T-cell (primary cell): ENCODE measurements at places on chromosomes 7 and 10.
A peak's percentile ranks its signal among the peaks of the same experiment; 100 is the strongest.

- DNase-seq: no peak
These were observed 61.8 kb downstream of the SHH start for GRCh38 chr7:155750255-155751125.

GRCh38 chr7:94431619-94432280, 37.1 kb downstream of the COL1A2 start:
- DNase-seq: no peak

- DNase-seq: no peak
These were observed 1.7 kb upstream of the IGFBP3 start for GRCh38 chr7:45922810-45923209.

DNA sequence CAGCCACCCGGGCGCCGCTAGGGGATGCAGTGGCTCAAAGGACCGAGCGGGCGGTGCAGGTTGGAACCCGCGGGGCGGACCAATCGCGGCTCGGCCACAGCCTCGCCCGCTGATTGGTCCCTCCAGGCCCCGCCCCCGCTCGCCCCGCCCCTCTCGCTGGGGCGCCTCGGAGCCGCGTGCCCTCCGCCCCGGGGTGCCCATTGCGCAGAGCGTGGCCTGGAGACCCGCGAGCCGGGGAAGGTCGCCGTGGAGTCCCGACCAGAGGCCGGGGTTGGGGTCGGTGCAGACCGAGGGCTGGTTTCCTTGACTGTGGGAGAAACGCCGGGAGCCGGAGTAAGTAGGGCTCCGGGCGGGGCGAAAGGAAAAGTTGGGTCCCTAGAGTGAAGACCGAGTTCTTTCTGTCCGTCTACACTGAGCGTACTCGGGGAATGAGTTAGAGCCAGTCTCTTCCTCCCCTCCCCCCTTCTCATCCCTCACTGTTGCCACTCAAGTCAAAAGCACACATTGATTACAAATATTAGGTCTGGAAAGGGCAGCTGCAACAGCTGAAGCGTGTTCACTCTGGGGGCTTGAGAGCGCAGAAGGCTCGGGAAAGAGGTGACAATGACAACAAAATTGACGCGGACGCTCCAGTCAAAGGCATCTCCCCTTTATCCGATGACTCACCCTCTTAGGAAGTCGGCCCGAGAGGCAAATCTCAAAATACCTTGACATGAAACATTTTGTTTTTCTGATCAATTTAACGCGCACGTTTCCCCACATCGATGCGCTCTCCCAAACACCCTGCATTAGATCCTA, 843 bp upstream of the GATA3 start:
- DNase-seq: peak; percentile 84

DNA sequence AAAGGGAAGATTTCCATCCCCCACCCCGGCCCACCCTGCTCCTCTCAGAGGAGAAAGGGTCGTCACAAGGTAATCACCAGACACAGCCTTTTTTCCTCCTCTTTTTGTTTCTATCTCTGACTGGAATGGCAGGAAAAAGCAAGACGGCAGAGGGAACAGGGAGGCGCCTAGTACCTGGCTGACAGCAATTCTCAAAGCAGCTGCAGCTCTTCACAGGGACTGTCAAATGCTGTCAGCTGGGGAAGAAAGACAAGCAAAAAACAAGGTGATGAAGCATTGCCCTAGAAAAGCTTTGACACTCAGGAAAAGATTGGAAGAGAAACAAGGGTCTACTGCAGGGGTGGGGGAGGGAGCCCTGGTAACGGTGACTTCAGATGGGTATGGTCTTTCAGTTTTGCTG, 52.7 kb downstream of the GNA12 start:
- no peak for DNase-seq

DNA sequence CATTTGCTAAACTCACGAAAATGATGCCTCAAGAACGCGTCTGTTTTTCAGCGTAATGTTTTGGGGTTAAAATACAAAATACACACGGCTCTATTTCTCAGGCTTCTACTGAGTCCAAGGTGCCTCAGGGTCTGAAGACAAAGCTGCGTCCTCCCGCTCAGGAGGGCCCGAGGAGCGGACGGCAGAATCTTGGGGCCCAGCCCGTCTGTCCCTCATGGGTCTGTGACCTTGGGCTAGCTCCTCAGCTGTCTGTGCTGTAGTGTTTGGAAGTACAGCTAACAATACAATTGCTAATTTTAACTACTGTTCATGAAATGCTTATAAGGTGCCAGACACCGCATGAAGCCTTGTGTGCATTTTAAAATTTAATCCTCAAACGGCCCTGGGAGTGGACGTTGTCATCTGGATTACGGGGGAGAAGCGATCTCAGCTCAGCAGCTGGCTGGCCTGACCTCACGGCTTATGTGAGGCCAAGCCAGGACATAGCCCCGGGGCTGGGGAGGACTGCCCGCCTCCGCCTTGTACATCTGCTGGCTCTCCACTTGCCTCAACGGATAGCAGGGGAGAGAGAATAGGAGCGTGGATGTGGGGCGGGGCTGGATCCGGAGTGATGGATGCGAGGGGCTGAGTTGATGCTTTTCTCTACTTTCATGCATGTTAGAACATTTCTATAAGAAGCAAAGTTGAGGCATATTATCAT, 357.4 kb downstream of the GLRX3 start:
- no peak for DNase-seq

DNA sequence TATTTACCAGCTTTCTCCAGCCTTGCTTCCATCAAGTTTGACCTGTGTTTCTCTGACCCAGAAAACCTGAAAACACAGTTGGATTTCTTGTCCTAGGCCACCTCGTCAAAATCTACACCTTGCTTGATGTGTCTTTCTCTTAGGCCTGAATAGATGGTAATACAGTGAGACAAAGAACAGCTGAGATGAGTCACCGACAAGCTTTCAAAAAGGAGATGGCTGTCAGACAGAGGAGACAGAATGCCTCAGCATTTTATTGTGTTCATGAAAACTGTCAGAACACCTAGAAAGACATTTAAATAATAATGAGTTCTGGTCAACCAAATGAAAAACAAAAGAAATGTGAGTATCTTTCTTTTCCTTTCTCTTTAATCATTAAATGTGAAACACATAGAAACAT, 119.7 kb upstream of the SORCS1 start:
- DNase-seq: no peak

GRCh38 chr10:75403144-75403938, 1.8 kb upstream of the ZNF503 start:
- DNase-seq: no peak

- DNase-seq: no peak
These were observed 4.7 kb downstream of the AFAP1L2 start for GRCh38 chr10:114399576-114399975.

GRCh38 chr7:22111661-22112060, 166.0 kb upstream of the CDCA7L start:
- DNase-seq: no peak

- DNase-seq: no peak
These were observed 342.0 kb upstream of the PODXL start for GRCh38 chr7:131898418-131898817.

DNA sequence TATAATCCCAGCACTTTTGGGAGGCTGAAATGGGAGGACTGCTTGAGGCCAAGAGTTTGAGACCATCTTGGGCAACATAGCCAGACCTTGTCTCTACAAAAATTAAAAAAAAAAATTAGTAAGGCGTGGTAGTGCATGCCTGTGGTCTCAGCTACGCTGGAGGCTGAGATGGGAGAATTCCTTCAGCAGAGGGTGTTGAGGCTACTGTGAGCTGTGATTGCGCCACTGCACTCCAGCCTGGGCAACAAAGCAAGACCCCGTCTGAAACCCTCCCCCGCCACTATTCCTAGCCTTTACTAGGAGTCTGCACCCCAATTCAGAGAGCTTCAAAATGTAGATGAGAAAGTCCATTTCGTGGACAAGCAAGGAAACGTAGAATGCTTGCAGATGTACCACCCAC, 95.2 kb downstream of the PRPF18 start:
- no peak for DNase-seq

DNA sequence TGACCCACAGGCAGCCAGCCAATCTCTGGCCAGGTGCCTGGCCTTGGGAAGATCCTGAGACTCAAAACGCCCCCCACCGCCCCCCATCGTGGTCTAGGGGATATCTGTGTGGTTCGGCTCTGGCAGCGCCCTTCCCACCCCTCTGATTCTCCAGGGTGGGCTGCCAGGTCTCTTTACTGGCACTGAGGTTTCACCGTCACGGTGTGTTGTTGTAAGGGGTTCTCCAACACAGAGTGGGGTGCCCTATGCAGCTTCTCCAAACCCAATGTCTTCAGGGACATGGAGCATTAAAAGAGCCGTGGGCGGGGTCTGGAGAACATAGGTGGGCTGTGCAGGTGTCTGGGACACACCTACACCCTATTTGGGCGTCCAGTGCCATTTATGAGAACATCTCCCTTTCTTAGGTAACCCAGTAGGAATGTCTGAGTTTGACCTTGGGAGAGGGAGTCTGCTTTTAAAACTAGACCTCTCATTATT, 1.5 kb downstream of the MAFK start:
- no peak for DNase-seq

GRCh38 chr7:2971914-2972834, 71.5 kb downstream of the CARD11 start:
- no peak for DNase-seq

- peak; percentile 82 for DNase-seq
These were observed 671 bp upstream of the PAXIP1 start for GRCh38 chr7:155003376-155004214.

DNA sequence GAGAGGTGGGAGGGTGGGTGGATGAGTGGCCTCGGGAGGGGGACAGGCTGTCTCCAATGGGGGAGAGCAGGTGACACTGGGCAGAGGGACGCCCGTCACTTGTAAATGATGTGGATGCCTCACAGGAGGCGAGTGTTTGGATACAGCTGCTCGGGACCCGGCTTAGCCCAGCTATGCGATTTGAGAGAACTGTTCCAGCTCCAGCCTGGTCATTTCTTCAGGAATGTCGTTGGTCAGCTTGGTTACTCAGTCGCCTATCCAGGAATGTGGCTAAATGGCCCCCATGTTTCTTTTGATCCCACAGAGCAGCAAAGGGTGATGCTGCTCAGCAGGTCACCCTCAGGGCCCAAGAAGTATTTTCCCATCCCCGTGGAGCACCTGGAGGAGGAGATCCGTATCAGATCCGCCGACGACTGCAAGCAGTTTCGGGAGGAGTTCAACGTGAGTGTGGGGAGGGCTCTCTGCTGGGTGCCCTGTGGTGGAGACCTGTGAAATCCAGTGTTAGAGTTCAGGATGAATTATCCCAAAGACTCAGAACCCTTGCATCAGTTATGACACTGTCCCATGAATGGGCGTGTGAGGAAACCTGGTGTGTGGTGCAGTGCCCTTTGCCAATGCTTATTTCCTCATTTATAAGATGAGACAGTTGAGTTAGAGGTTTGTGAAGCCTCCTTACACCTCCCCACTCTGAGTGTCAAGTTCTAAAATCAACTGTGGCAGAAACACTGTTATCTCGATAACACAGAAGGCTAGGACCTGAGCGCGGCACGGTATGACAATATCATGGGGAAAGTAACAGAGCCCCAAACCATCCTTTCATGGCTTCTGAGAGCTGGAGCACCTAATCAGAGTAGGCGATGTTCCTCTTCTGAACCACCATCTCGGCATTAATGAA, 76.8 kb downstream of the MKI67 start:
- no peak for DNase-seq

GRCh38 chr10:80460399-80461207, 6.5 kb downstream of the TSPAN14 start:
- no peak for DNase-seq

DNA sequence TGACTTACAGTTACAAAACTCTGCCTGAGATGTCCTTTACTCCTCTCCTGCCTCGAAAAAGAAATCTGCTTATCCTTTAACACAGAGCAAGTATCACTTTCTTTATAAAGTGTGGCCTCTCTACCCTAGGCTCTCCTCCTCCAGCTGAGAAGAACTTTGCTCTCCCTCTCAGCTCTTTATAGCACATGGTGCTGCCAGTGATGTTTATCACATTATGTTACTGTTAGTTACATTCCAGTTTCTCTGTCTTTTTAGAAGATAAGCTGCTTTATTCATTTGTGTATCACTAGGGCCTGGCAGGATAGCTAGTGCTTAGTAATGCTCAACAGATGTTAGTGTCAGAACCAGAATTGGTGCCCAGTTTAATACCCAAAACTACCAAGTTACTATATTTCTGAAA, 41.1 kb upstream of the TMEM229A start:
- no peak for DNase-seq

DNA sequence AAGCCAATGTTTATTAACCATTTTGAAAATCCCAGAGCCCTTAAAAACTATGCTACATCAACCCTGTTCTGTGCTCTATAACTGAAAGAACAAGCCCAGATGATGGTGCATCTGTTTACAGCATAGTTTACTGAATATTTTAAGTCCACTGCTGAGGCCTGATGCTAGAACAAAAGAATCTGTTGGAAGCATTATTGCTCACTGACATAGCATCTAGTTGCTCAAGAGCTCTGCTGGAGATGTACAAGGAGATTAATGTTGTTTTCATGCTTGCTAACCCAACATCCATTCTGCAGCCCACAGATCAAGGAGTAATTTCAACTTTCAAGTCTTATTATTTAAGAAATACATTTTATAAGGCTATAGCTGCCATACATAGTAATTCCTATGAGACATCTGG, 181.3 kb upstream of the FEZF1 start:
- no peak for DNase-seq

GRCh38 chr7:11345621-11346020, 371.9 kb downstream of the PHF14 start:
- no peak for DNase-seq

DNA sequence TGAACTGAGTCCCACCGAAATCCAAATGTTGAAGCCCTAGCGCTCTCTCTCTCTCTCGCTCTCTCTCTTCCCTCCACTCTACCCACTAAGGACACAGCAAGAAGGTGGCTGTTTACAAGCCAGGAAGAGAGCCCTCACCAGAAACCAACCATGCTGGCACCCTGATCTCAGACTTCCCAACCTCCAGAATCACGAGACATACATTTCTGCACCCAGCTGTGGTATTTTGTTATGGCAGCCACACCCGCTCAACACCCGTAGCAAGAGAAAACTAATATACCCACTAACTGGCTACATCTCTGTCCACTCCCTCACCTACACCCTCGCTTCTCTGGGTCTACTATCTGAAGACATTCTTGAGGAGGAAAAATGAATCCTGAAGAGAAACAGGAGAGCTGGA, 54.8 kb downstream of the CREB3L2 start:
- no peak for DNase-seq

GRCh38 chr10:26890956-26891355, 30.2 kb upstream of the ABI1 start:
- DNase-seq: peak; percentile 8

- no peak for DNase-seq
These were observed 20.3 kb upstream of the TIAL1 start for GRCh38 chr10:119616882-119617570.

DNA sequence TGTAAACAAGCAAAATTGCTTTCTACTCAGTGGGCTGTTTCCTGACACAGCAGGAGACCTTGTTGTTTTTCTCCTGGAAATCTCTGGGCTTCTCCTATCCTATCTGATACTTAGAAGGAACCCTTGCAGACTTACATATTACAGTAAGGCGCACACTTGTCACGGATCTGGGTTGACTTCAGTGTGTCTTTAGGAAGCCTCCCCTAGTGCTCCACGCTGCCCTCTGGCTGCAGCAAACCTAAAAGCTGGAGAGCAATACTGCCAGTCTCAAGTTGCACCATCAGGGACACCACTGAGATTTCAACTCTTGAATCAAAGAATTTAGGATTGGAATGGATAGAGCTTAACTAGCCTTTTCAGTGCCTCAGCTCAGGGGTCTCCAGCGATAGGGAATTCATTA, 495.3 kb downstream of the LRMDA start:
- DNase-seq: no peak

GRCh38 chr10:21285742-21286331, 239.6 kb downstream of the SKIDA1 start:
- no peak for DNase-seq

GRCh38 chr10:22152403-22152802, 65.4 kb downstream of the EBLN1 start:
- DNase-seq: no peak

- DNase-seq: no peak
These were observed 25.7 kb upstream of the ENTPD1 start for GRCh38 chr10:95730233-95730632.
